Cortex of kidney (tissue), 1 donor: ENCODE measurements at places on chromosomes 3 and 15.

- no peak for DNase-seq
These were observed 498 bp downstream of the PDE12 start for GRCh38 chr3:57556459-57557084.

DNA sequence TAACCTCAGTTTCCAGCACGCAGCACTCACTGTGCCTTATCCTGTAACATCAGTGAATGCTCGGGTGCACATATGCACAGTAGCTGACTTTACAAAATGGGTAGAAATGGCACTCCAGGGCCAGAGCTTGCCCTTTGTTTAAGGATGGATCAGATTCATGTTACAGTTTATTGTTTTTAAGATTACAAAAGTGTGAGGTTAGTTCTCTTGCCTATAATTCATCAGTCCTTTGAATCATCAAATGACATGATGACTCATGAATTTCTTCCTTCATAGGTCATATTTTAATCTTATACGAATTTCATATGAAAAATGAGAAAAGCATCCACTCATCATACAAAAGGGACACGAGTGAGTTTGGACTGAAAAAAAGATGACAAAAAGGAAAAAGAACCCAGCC, 545.3 kb downstream of the GBE1 start:
- DNase-seq, result no peak

DNA sequence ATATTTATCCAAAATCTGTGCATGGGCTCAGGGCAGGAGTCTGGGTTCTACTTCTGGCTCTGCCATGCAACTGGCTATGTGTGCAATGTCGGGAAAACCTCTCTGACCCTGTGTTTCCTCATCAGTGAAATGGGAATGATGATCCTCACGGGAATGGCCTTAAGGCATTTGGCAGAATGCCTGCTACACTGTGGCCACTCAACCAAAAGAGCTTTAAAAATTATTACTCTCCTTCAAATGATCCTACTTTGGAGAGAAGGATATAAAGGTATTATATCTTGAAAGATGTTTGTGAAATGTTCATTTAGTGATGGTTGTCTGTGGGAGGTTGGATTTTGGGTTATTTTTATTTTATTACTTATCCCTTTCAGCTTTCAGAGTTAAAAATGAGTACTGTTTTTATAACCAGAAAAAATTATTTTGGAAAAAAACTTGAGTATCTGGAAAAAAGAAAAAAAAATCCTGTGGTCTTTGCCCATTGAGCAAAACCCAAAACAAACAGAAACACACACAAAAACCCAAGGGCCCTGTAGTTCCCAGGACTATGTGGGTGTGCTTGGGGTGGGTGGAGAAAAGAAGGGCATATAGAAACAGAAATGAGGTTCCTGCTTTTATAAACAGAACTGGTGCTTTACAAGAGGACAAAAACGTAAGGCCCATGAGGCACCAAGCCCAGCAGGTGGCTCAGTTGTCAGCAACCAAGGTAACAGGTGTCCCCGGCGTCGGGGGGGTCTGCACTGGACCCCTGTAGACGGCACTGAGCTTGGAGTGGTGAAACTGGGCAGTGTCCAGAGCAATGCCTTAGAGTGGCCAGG, 22.0 kb downstream of the RGMA start:
- no peak for DNase-seq

DNA sequence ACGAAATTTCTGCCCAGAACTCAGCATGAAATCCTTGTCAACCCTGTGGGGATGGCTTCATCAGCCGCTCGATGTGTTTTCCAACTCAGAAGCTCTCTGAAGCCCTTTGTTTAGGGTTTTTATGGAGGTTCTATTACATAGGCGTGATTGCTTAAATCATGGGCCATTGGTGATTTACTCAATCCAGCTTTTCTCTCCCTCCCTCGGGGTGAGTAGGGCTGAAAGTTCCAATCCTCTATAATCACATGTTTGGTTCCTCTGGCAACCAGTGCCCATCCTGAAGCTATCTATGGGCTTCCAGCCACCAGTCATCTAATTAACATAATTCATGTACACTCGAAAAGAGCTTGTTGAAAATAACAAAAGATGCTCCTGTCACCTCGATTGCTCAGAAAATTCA, 51.6 kb downstream of the GATM start:
- DNase-seq, result no peak

- DNase-seq, result no peak
These were observed 38.6 kb downstream of the FBXL2 start for GRCh38 chr3:33315826-33316225.

- no peak for DNase-seq
These were observed 214.9 kb downstream of the CBLB start for GRCh38 chr3:105653868-105654267.

DNA sequence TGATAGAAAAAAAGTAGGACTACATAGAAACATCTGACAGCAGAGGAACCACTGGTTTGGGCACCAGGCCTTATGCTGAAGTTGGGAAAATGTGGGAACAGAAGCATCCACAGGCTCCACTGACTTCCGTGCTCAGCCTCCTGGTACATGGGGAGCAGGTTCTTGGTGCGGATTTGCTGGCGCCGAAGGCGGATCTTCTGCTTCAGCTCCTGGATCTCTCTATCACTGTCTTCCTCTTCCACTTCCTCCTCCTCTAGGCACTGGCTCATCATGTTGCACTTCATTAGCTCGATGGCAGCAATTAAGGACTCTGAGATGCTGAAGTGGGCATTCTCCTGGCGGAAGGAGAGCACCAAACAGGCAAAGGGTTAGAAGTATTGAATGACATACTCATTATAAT, 42.5 kb downstream of the RUBCN start:
- no peak for DNase-seq

DNA sequence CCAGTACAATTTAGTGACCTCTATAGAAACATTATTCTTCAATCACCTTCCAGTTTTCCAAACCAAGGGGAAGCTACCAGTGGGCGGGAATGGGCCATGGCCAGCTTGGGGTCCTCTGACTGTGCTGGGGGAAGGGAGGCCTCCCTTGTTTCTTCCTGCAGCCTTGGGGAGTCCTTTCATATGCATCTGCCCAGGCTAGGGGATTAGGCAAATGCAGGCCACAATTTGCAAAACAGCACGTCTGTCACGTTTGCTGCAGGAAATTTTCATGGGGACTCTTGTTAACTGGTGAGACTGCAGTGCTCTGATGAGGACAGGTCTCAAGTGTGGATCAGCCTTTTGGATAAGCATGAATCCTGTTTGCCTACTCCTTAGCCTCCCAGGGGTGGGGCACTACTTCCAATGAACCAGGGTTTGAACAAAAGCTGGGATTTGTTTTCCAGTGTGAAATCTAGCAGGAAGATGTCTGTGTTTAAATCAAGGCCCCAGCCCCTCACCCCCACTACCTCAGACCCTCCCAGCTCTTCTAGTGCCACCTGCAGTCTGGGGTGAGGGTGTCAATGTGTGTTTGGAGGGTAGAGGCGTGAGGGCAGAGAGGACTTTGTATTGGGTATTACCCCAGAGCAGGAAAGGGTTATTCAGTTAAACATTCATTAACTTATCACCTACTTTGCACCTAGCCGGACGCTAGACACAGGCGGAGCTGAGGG, 219.9 kb downstream of the OPA1 start:
- no peak for DNase-seq

DNA sequence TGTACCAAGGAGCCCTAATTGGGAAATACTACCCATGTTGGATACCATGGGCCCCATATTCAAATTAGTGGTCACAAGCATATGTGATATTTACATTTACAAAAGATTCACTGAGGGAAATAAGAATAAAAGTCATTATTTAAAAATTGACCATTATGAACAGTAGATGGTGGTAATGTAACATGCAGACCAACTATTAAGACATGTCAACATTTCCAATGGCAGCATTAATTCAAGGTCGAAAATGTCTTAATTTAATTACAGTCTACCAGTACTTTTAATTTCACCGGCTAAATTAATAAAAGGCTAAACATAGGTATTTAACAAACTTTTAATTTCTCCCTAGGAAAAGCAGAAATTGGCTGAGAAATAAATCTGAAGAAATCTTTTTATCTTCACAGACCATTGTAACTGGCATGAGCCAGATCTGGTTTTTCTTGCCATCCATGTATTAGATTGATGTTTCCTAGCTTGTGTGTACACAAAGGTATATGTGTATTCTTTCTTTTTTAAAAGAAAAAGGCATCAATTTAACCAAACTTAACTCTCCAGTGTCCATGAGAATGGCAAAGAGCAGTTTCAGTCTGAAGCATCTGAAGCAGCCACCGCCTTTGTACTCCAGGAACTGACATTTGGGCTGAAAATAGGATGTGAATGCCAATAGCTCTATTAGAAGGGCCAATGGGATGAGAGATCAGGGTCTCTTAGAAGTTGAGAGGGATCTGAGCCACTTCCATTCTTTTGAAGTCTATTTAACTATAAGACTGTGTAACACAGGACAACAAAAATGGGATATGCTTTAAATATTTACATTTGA, 26.6 kb downstream of the NEK11 start:
- DNase-seq, result no peak

DNA sequence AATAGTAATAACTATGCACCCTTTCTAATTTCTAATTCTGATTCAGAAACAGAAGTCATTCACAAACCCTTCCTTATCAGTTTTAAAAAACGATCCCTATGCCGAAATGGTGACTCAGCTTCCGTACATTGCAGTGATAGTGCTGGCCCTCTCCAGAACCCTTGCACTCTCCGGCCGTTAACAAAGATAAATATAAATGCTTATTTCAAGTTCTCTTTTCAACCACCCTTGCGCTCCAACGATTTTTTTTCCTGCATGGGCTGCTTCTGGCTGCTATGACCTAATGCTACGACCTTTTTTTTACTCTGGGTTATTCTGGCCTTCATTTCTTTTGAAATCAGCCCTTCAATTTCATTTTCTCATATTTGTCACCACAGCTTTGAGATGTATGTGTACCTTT, 646.2 kb downstream of the NTRK3 start:
- no peak for DNase-seq

GRCh38 chr15:96089405-96090058, 241.0 kb upstream of the NR2F2 start:
- no peak for DNase-seq

GRCh38 chr3:11651477-11651876, 7.8 kb upstream of the VGLL4 start:
- DNase-seq, result no peak

- no peak for DNase-seq
These were observed 141.7 kb downstream of the OSBPL10 start for GRCh38 chr3:31839144-31839917.

DNA sequence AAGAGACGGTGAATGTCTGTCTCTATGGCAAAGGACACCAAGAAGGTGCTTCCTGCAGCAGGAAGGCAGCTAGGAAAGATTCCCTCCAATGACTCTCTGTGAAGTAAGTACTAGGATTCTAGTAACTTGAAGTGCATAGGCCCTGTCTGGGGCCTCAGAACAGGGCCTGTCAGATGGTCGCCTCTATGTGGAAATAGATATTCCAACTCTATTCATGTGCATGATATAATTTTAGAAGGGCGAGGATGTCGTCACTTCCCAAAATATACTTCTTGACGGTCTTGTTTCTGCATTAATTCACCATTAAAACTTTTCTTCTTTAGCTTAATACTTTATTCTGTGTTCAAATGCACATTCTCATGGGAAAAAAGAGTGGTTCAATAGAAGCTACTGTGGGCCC, 167.0 kb downstream of the TLE3 start:
- DNase-seq, result no peak

GRCh38 chr3:21314688-21315087, 436.3 kb downstream of the ZNF385D start:
- DNase-seq, result no peak

GRCh38 chr3:37751967-37752648, 109.6 kb upstream of the CTDSPL start:
- no peak for DNase-seq

- DNase-seq, result no peak
These were observed 9.2 kb downstream of the CHCHD6 start for GRCh38 chr3:126713199-126713598.

DNA sequence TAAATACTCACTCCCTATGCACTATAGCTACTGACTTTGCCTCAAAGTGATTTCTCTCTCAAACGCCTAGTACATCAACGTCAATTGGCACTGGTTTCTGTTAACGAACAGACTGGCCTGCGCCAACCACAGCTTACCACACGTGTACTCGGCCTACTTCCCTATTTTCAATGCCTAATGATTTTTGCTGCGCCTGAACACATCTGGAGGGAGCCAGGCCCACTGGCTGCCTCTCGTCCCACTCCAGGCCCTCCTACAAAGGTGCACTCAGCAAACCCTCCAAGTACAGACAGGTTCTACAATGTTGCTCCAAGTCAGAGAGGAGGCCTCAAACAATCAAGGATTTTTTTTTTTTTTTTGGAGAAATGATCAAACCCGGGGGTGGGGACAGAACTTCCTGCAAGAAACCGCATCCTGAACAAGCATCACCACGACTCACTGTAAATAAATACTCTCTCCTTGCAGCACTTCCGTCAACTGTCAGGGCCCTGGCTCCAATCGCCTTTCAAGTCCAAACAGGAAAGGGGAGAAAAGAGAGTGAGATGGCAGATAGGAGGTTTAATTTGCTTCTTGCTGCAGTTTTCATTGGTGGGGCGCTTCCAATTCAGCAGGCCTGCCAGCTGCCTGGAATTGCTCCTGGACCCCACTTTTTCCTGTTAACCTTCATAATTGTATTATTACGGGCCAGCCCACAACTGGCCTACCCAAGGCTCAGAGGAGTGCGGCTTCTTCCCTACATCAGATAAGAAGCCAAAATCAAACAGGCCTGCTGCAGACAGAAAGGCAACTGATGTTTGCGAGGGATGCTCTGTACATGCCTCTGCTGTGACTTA, 139.3 kb downstream of the FOXP1 start:
- no peak for DNase-seq

- DNase-seq, result no peak
These were observed 42.8 kb upstream of the TEX9 start for GRCh38 chr15:56322444-56322843.

- DNase-seq, result no peak
These were observed 626 bp upstream of the GPR176 start for GRCh38 chr15:39920510-39921273.

DNA sequence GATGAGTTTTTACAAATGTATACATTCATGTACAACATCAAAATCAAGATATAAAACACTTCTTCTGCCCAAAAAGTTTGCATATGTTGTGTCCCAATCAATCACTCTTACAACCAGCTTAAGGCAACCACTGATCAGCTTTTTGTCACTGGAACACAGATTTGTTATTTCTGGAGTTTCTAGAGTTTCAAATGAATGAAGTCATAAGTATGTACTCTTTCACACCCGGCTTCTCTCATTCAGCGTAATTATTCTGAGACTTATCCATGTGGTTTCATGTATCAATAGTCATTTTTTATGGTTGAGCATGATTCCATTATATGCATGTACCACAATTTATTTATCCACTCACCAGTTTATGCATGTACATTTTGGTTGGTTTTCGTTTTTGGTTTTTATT, 53.0 kb upstream of the CORO2B start:
- no peak for DNase-seq

DNA sequence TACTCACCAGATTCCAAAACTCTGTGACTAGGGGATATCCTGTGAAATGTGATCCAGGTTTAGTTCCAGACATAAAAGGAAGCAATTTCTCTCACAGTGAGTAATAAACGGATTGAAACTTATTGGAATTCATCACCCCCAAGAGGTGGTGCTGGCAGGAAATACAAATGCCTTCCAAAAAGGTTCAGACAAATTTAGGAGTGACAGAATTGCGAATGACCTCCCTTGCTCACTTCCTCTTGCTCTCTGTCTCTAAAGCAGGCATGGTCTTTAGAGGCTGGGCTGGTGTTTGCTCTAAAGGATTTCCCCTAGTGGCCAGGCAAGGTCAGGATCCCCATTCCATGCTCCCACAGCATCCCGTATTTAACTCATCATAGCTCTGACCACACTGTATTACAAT, 449.4 kb upstream of the PPP2R3A start:
- no peak for DNase-seq
